Cerebellar nuclear complex (tissue), 1 donor: ENCODE measurements at places on chromosomes 2 and 18.

DNA sequence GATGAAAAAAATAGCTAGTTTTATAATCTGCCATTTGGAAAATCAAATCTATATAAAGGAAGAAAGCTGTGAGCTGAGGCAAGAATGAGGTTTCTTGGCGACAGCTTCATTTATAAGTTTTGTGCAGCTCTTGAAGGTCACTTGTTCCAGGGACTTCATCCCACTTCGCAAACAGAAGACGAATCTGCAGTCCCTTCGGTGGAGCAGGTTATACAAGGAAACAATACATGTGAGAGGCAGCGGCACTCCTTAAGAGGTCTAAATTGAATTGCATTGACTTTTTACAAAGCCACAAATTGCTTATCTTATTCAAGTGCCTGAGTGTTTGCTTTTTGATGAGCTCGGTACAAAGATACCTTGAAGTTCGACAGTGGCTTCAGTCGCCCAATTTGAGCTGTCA is 72.2 kb downstream of the C1QL2 start:
- no peak for DNase-seq

DNA sequence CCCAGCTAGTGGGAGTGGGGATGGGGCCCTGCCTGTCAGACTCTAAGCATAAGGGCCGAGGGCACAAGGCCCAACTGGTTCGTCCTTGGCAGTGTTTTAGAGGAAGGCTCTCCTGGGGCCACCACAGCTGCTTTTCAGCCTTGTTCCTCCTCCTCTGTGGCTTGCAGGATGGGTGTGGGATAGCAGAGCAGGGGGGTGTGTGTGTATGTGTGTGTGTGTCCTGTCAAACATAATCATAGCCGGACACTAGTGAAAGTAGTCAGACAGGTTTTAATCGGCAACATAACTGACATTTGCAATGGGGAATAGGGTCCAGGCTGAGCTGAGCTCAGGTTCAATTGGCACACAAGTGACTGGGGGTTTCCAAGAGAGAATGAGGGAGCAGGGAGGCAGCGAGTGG is 114.2 kb downstream of the SEPTIN10 start:
- DNase-seq, result no peak

DNA sequence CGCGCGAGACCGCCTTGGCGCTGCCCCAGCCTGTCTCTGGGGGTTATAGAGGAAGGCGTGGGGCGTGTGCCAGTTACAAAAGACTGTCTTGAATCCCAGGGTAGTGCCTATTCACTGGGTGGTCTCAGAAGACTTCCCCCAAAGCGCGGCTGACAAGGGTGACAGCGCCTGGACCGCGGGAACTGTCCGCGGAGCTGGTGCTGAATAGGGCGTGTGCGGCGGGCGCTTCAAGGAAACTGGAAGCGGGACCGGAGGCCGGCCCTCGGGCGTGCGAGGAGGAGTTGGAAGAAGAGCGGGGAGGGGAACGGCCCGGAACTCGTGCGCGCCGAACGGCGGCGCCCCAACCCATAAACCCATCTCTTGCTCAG is 2.3 kb downstream of the EGR4 start:
- DNase-seq, result no peak

- no peak for DNase-seq
These were observed 42.4 kb downstream of the MBD2 start for GRCh38 chr18:54181856-54182602.

- DNase-seq, result peak; percentile 2
These were observed 502.2 kb downstream of the NRXN1 start for GRCh38 chr2:50529600-50530218.

GRCh38 chr2:118059919-118060478 is 28.3 kb upstream of the INSIG2 start:
- DNase-seq, result no peak

DNA sequence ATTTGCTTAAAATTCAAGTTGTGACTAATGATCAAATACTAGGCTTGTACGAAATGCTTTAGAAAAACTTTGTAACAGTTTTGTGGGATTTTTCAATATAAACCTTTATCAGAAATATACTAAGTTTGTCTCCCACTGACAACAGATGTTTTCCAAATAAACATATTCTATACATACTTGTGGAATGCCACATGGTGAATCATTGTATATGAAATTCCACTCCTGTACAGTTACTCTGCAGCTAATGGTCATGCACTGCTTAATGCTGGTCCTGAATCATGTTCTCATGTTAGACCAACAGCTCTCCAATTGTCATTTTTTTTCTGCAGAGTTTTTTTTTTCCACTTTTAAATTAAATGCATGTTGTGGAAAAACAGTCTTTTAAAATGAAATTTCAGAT is 90.1 kb downstream of the DPP4 start:
- no peak for DNase-seq

- no peak for DNase-seq
These were observed 167.5 kb downstream of the BCL2 start for GRCh38 chr18:63152096-63152495.

- peak; percentile 34 for DNase-seq
These were observed 14.7 kb upstream of the MAPRE2 start for GRCh38 chr18:35026407-35027061.

- no peak for DNase-seq
These were observed 21.2 kb downstream of the MRPL33 start for GRCh38 chr2:27792759-27793158.

GRCh38 chr2:121150126-121150525 is 134.9 kb downstream of the TFCP2L1 start:
- DNase-seq, result no peak

GRCh38 chr2:1437537-1437936 is 24.3 kb downstream of the TPO start:
- DNase-seq, result no peak

DNA sequence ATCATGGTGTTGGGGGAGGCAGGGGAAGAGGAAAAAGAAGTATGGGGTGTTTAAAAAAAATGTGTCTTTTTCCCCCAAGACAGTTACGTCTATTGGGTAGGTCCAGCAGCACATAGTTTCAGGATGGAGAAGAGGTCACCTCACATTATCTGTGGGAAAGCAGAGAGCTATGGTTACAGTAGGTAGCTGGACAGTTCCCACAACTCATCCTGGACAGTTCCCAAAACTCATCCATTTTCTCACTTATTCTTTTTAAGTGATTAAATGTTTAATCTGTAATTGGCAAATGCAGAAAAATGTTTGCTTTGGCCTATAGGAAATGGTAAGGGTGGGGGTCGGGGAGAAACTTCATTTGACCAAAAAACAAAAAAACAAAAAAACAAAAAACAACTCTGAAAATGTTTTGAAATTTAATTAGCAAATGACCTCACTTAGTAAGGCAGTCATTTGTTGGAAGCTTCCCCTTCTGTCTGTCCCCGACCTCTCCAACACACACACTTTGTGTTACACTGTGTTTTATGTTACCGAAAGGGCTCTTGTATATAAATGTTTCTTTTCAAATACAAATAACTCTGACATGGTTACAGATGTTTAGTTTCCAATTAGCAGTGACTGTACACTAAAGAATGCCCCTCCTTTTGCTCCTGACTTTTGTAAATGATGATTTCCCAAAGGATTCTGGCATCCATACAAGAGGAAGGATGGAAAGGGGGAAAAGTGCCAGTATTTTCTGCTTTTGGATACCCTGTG is 173.3 kb upstream of the ZFP36L2 start:
- no peak for DNase-seq

DNA sequence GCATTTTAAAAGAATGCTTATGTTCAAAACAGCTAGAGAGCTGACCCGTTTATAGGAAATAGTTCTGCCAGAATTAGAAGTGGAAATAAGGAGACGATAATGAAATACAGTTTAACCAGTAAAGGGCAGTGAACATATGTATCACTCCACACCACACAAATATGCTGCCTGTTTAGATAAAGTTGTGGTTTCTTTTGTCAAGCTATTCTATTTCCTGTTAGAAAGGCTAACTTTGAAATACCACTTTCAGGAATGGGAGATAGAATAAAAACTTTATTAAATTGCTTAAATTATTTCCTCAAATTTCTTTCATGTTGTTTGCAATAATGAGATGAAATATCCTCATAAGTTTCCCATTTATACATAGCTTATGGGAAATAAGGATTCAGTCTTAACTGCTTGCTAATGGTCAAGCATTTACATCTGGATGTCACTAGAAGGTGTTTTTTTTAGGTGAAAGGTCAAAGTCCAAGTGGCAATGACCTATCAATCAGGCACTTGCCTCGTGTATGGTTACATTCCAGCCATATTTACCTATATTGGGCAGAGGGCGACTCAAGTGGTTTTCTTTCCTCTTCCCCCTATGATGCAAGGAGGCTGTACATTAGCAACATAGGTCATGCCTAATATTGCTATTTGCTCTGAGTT is 148.9 kb downstream of the ZEB2 start:
- DNase-seq, result no peak

GRCh38 chr2:108450863-108451262 is 1.9 kb downstream of the GCC2 start:
- no peak for DNase-seq

DNA sequence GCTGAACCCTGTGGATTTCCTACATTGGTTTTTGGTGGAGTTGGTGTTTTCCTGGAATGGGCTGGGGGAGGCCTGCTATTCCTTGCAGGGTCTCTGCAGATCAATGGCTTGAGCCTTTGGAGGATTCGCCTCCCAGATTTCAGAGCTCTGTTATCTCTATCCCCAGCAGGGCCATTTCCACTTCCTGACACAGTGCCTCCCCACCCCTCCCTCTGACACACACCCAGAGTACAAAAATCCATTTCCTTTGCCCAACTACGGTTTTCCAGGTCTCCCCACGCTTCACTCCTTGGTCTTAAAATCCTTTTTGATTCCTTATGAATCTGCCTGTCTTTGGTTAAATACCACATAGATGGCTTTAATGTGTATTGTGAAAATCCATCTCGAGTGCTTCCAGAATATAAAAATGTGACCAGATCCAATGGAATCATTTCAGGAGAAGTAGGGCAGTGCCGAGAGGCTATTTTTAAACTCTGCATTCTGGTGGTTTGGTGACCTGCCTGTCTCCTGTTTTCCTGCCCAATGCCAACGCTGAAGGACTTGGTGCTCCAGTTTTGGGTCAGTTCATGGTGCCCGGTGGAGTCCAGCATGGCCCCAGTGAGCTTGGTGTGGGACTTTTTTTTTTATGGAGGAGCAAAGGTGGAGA is 60.9 kb downstream of the ARL4C start:
- DNase-seq, result peak; percentile 82

DNA sequence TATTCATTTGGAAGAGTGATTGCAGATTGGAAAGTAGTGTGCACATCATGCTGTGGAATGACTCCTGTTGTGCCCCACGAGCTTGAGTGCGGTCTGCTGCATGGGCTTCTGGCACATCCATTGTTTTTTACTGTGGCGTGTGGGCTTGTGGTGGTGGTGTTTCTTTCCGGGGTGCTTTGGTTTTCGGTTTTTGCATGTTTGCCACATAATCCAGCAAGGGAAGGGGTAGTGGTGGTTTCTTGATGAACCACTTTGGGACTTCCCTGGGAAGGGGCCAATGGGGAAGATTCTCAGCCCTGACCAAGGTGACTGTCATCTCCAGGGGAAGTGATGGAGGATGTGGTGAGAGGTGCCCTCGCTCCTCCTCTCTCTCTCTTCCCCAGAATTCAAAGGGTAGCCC is 57.0 kb downstream of the COA5 start:
- no peak for DNase-seq
